ENCODE measurements at places on chromosomes 1 and 21.

- no peak for DNase-seq
These were observed 15.2 kb upstream of the GJB5 start for GRCh38 chr1:34739613-34740012.

DNA sequence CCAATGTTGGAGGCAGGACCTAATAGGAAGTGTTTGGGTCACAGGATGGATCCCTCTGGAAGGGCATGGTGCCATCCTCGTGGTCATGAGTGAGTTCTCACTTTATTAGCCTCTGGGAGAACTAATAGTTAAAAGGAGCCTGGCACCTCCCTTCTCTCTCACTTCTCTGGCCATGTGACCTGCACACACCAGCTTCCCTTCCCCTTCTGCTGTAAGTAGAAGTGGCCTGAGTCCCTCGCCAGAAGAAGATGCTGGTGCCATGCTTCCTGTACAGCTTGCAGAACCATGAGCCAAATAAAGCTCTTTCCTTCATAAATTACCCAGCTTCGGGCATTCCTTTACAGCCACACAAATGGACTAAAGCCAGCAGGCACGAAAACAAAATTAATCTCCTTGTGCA is 23.6 kb downstream of the ACOT7 start:
- DNase-seq, result no peak

DNA sequence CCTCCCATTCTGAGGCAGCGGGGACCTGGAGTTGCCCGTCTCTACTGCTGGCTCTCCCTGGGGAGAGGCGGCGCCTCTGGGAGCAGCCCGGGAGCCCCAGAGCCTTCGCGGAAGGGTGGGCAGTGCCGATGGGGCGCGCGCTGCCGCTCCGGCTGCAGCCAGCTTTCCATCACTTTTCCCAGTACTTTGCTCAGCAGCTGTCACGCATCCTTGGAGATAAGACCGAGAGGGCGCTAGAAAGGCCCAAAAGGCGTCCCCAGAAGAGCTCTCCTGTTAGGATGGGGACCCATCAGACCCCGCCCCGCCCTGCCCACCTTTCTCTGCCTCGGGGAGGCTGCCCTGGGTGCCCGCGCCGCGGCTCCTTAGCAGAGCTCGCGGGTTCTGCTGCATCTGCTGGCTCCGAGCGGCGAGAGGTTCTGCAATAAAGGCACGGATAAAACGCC is 534 bp downstream of the KCNH1 start:
- DNase-seq, result peak; percentile 2

DNA sequence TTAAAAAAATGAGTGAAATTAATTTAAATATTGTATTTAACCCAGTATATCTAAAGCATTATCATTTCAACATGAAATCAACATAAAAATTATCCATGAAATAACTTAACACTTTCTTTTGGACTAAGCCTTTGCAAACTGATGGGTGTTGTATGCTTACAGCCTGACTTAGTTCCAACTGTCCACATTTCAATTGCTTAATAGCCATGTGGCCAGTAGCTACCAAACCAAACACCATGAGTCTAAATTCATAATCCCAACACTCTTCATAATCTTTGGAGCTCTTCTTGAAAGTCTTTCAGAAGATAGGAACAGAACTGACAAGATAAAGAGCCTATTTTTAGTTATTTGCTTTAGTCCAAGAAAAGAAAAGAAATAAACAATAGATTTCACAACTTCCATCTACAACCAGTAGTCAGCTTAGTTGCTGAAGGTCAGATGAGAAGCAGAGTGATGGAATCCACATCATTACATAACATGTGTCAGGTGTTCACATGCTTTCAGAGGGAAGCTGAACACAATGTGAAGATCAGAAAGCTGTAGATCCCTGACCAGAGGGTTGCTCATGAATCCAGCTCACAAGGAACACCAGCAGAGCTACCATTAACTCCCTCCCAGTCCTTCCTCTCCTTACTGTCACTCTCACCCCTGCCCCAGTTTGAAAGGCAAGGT is 144.0 kb upstream of the ZNF648 start:
- no peak for DNase-seq

DNA sequence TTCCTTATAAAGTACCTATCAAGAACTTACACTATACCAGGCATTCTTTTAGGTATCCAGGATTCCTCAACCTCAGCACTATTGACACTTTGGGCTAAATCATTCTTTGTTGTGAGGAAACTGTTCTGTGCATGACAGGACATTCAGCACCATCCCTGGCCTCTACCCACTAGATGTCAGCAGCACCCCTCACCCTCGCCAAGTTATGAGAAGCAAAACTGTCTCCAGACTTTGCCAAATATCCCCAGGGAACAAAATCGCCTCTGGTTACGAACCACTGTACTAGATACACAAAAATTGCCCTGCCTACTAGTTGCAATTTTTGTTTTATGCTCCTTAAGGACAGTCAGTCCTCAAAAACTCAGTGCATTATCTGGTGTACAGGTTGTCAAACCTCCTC is 35.7 kb downstream of the PALMD start:
- no peak for DNase-seq

DNA sequence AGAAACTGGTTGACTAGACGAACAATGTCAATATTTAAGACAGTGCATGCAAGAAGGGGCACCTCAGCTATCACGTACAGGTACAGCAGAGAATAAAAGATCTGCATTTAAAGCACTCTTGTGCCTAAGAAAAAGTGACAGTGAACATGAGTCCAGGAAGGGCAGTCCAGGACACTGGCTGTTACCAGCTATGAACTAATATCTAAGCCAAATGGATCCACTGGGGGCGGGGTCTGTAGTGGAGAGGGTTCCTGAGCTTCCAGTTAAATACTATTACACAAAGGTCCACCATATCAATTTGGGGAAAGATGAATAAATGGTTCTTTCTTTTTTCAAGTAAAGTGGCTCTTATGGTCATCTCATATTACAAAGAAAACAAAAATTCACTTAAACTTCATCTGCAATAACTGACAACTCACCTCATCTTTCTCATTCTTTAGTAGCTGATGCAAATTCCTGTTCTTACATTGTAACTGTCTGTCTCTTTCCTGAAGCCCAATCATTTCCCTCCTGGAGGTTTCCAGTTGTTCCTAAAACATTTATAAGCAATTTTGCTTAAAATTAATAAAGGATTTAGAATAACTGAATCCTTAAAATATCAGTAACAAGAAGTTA is 24.5 kb downstream of the SSX2IP start:
- no peak for DNase-seq

DNA sequence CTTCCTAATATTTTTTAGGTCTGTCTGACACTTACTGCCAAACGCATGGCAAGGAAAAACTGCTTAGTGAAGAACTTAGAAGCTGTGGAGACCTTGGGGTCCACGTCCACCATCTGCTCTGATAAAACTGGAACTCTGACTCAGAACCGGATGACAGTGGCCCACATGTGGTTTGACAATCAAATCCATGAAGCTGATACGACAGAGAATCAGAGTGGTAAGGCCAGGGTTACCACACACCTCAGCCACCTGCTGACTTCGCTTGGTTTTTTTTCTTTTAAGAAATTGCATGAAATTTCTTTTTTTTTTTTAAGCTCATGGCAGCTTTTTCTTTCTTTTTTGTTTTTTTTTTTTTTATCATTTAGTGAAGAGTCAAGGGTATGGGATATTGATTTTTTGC is 17.2 kb downstream of the ATP1A1 start:
- peak; percentile 79 for DNase-seq
